CD4-positive, alpha-beta T cell (primary cell): ENCODE measurements at places on chromosomes 16 and 17. TPM values are rescaled to one million over a fixed set of nuclear protein-coding genes. Genes with fewer than 3 reads are reported as not detected.

HNF1B gene
- not detected for total RNA-seq

CD300E gene
- total RNA-seq: 0.98 TPM

CHP2 gene
- total RNA-seq: not detected

FBXL16 gene
- total RNA-seq: 11.0 TPM

SLC35B1 gene
- total RNA-seq: 46.8 TPM

SPATA2L gene
- 28.3 TPM for total RNA-seq

TP53TG3F gene
- total RNA-seq: not detected

RNF157 gene
- 18.5 TPM for total RNA-seq

SOX15 gene
- not detected for total RNA-seq

PRAC1 gene
- total RNA-seq: not detected

- no peaks in the 10 kb centered on the region for H3K36me3 ChIP-seq
- DNase-seq: no peak
- H3K4me1 ChIP-seq: no peaks in the 10 kb centered on the region
Observed at GRCh38 chr16:58842746-58843145, 108.6 kb upstream of the GOT2 start.

GRCh38 chr16:68770671-68771070 is 33.6 kb downstream of the CDH1 start:
- H3K27me3 ChIP-seq: no peaks in the 10 kb centered on the region
- H3K36me3 ChIP-seq: no peaks in the 10 kb centered on the region
- no peak overlapping the region for H3K27ac ChIP-seq
- no peak overlapping the region for H3K4me3 ChIP-seq
- no peak for DNase-seq
- no peaks in the 10 kb centered on the region for H3K4me1 ChIP-seq

GRCh38 chr16:35431829-35432663 is 1972.6 kb downstream of the TP53TG3F start:
- no peak overlapping the region for H3K27ac ChIP-seq
- no peaks in the 10 kb centered on the region for H3K36me3 ChIP-seq
- H3K4me1 ChIP-seq: no peaks in the 10 kb centered on the region
- no peaks in the 10 kb centered on the region for H3K27me3 ChIP-seq
- DNase-seq: no peak
- H3K4me3 ChIP-seq: no peak overlapping the region

DNA sequence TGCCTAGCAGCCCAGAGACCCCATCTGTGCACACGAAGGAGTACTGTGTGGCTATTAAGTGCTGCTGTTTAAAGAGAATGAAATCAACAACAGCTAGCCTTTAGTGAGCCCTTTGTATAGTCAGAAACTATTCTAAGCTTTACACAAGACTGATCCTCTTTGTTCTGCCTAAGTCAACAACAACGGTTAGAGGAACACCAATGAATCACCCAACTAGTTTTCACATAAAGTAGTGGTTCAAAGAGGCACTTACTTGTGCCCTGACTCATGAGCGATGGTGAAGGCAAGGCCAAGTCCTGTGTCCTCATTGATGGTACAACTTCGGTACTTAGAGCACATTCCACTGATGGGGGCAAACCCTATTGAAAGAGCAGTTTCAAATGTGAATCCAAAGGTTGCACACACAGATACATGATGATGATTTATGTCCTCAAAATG is 75.8 kb downstream of the ADAMTS18 start:
- DNase-seq: no peak
- no peak overlapping the region for H3K27ac ChIP-seq
- no peak overlapping the region for H3K4me3 ChIP-seq
- no peaks in the 10 kb centered on the region for H3K27me3 ChIP-seq
- H3K36me3 ChIP-seq: no peaks in the 10 kb centered on the region

- peak overlapping the region; percentile 99 for H3K27ac ChIP-seq
- peaks cover 6% of the 10 kb centered on the region for H3K36me3 ChIP-seq
- H3K27me3 ChIP-seq: no peaks in the 10 kb centered on the region
- peaks cover 77% of the 10 kb centered on the region for H3K4me1 ChIP-seq
- H3K4me3 ChIP-seq: peak overlapping the region; percentile 77
Observed at GRCh38 chr17:7477392-7478275, 1.8 kb downstream of the ZBTB4 start.

DNA sequence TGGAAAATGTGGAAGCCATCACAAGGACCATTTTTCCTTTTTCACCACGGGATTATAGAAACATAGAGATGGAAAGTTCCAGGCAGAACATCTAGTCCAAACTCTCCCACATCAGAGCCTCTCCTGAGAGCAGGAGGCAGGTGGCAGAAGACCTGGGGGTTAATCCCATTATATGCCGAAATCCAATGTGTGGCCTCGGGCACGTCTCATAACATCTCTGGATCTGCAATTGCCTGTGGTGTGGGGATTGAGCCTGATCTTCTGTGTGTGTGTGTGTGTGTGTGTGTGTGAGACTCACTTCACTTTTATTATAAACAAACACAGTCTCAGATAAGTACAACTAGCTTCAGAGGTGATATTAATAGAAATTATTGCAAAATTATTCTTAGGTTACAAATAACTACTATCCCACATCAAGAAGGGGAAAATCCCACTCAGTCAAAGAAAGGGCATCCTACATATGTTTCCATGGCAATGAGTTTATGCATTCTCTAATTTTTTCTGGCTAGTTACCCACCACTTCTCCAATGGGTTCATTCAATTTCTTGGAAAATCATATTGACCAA is 199.1 kb downstream of the FOXL1 start:
- peaks cover 2% of the 10 kb centered on the region for H3K27me3 ChIP-seq
- DNase-seq: no peak
- H3K36me3 ChIP-seq: no peaks in the 10 kb centered on the region
- no peaks in the 10 kb centered on the region for H3K4me1 ChIP-seq
- H3K4me3 ChIP-seq: no peak overlapping the region

DNA sequence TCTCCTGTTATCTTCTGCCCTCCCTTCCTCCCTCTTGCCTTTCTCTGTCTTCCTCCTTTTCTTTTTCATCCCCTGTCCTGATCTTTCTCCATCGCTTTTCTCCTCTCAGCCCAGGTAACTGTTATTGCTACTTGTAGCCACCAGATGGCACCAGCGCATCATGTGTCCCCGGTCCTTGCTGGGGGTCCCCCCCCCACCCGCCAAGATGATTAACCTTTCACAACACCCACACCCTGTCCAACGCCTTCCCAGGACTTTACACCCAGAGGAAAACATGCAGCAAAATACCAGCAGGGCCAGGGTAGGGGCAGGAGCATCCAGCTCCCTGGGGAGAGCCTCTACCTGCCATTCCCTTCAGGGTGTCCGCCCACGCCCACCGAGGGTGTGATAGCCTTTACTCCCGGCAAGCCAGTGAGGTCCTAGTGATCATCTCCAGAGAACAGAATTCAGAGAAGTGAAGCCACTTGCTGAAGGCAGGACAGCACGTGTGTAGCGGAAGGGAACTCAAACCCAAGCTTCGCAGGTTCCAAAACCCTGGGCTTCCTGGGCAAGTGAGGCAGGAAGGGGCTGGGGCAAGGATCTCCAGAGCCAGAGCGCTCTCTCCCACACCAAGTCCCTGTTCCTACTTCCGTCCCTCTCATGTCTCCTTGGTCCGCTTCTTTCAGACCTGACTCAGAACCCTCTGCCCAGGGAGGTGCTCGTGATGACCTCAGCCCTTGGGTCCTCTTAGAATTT is 13.4 kb upstream of the TAC4 start:
- H3K4me3 ChIP-seq: no peak overlapping the region
- peak; percentile 40 for DNase-seq
- no peaks in the 10 kb centered on the region for H3K36me3 ChIP-seq
- H3K27ac ChIP-seq: no peak overlapping the region
- H3K4me1 ChIP-seq: peaks cover 6% of the 10 kb centered on the region
- H3K27me3 ChIP-seq: peaks cover 10% of the 10 kb centered on the region

DNA sequence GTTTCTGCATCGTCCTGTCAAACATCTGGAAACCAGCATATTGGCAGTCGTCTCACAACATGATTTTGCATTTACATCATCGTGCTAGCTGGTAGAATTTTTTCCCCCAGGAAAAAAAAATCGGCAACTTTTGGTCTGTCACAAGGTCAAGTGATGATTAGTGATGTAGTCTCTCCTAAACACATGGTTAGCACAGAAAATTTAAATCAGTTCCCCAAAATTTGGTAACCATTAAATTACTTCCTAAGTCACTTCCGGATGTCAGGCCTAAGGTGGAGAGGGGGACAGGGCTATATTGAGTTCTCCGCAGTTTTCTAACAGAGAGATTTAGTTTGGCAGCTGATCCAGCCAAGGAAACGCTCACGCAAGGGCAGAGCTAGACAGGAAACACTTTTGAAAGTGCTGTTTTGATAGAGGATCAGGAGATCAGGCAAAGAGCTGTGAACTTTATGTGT is 271.0 kb upstream of the TBX2 start:
- no peak overlapping the region for H3K4me3 ChIP-seq
- H3K36me3 ChIP-seq: no peaks in the 10 kb centered on the region
- no peaks in the 10 kb centered on the region for H3K27me3 ChIP-seq
- no peak for DNase-seq
- H3K4me1 ChIP-seq: no peaks in the 10 kb centered on the region

- no peaks in the 10 kb centered on the region for H3K36me3 ChIP-seq
- H3K27ac ChIP-seq: no peak overlapping the region
Observed at GRCh38 chr17:50514936-50515702, 6.9 kb downstream of the MYCBPAP start.

DNA sequence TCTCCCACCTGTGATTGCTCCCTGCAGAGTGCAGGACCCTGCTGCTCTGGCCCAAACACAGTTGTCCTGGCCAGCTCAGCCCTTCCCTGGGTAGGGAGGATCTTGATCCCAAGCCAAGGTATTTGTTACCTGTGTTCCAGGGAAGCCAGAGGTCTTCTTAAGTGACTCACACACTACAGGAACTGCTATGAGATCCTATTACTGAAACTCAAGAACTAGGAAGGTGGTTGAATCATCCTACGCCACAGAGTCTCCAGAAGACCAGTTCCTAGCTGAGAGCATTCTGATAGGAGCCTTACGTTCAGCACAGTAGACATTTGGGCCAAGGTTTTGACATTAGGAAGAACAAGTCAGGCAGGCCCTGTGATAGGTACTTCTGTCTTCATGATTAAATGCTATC is 12.0 kb downstream of the CHST6 start:
- H3K4me3 ChIP-seq: no peak overlapping the region
- no peaks in the 10 kb centered on the region for H3K27me3 ChIP-seq
- DNase-seq: no peak
- H3K36me3 ChIP-seq: no peaks in the 10 kb centered on the region
- H3K27ac ChIP-seq: no peak overlapping the region

DNA sequence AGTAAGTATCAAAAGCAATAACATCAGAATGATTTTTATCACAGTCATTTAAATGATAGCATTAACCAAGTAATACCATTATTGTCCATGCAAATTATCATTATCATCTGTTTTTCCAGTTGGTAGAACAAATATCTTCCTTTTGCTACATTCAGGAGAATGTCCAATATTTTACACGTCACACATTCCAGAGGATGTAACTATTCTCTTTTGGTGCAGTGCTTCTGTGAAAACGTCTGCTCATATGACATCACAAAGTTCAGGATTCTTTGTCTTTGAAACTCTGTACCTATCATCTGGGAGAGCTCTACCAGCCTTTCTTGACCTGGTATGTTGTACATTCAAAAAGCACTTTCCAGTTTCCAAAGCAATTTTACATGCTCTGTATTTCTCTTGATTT is 40.2 kb upstream of the PITPNM3 start:
- no peak overlapping the region for H3K4me3 ChIP-seq
- no peak overlapping the region for H3K27ac ChIP-seq
- H3K4me1 ChIP-seq: no peaks in the 10 kb centered on the region

DNA sequence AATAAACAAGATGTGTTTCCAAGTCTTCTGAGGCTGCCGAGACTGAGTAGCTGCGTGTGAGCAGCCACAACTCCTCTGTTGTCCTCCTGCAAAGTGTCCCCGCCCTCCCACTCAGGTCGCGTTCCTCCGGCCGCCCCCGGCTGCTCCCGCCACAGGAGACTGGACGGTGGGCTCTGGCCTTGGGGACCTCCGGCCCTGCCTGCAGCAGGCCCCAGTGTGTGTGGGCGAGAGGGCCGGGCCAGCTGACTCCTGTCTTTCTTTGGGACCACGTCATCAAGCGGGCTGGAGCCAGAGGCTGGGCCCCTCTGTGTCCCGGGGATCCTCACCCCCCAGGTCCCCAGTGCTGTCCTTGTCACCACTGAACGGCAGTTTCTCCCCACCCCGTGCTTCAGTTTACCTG is 175.3 kb downstream of the NPIPB11 start:
- no peaks in the 10 kb centered on the region for H3K36me3 ChIP-seq
- peaks cover 11% of the 10 kb centered on the region for H3K4me1 ChIP-seq
- no peak overlapping the region for H3K4me3 ChIP-seq
- H3K27me3 ChIP-seq: no peaks in the 10 kb centered on the region
- no peak for DNase-seq

GRCh38 chr17:73342541-73343167 is 30.9 kb upstream of the CDC42EP4 start:
- H3K36me3 ChIP-seq: no peaks in the 10 kb centered on the region
- no peaks in the 10 kb centered on the region for H3K4me1 ChIP-seq
- H3K27me3 ChIP-seq: no peaks in the 10 kb centered on the region
- no peak for DNase-seq
- no peak overlapping the region for H3K4me3 ChIP-seq
- H3K27ac ChIP-seq: no peak overlapping the region

DNA sequence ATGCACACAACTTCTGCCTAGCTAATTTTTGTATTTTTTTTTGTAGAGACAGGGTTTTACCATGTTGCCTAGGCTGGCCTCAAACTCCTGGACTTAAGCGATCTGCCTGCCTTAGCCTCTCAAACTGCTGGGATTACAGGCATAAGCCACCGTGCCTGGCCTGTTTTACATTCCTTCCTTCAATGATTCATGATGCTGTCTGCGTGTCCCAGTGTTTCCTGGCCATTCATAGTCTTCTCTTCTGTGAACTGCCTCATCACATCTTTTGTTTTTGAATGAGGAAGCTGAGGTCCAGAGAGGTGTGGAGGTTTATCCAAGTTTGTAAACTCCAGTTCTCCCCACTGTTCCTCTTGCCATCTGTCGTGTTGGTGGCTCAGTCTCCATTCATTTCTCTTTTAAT is 64.5 kb upstream of the MED9 start:
- no peaks in the 10 kb centered on the region for H3K27me3 ChIP-seq
- peaks cover 15% of the 10 kb centered on the region for H3K4me1 ChIP-seq
- H3K4me3 ChIP-seq: no peak overlapping the region
- H3K36me3 ChIP-seq: no peaks in the 10 kb centered on the region
